ENCODE measurements at places on chromosomes 3 and 15.

GRCh38 chr15:70186152-70186551 lies 88.4 kb upstream of the TLE3 start:
- DNase-seq, result no peak

DNA sequence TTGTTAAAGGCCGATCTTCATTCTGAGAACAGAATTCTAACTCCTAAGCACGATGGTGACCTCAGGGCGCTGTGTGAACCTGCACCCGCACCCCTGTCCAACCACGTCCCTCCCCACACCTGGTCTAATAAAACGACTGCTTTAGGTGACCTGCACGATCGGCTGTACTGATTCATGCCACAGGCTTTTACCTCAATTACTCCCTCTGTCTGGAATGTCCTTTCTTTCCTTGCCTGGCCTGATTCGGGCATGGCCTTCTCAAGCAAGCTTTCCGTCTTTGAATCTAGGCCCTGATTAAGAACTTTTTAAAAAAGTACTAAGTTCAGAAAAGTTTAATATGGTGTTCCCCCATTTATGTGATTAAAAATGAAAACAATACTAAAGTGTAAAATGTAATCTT lies 842 bp upstream of the U2SURP start:
- peak; percentile 30 for DNase-seq

DNA sequence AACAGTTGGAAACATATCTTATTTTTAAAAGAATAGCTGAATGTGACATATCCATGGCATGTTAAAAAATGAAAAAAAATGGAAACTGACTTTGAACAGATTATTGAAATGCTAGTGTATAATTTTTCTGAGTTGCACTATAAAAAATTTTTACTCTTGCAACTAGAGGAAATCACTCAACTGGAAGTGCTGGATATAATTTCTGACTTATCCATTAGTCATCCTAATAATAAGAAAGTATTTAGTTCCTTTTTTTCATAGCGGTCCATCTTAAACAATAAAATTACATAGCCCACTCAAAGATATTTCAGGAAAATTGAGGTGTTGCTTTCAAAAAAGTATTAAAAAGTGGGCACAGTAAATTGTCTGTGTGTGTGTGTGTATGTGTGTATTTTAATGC lies 80.7 kb downstream of the MBNL1 start:
- DNase-seq, result peak; percentile 37

GRCh38 chr3:111246967-111247760 lies 175.5 kb downstream of the NECTIN3 start:
- DNase-seq, result peak; percentile 1

DNA sequence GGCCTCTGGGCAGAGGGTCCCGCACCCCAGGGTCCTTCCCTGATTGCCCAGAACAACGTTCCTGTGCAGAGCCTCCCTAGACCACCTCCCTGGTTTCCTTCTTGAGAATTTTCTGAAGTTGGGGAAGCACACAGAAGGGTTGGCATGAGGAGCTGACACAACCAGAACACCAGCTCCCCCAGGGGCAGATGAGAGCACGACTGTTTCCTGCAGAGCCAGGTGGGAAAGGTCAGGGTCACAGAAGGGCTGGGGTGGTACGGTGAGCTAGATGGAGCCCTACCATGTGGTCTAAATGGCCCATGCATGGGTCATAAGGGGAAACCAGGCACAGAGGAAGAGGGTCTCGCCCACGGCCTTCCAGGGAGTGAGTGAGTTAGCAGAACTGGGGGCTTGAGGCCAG lies 10.4 kb downstream of the PPCDC start:
- DNase-seq, result no peak

- DNase-seq, result no peak
These were observed 8.6 kb downstream of the VPS8 start for GRCh38 chr3:184820525-184820924.

DNA sequence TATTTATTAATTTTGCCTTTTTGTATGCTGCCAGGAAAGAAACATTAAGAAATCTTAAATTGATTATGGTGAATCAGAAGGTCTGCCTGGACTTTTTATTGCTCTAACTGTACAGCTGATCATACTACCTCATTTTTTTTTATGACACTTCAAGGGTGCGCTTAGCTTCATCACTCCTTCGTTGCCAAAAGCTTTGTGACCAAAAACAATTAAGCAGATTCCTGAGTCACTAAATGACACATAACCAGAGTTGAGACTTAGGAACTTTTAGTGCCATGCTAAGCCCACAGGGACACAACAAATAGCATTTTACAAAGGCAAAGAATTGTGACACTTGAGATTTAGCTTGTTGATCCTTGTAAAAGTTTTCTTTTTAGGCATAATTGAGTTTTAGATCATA lies 4.9 kb downstream of the ADIPOQ start:
- no peak for DNase-seq

- no peak for DNase-seq
These were observed 160.6 kb downstream of the APBA2 start for GRCh38 chr15:29046281-29046810.

DNA sequence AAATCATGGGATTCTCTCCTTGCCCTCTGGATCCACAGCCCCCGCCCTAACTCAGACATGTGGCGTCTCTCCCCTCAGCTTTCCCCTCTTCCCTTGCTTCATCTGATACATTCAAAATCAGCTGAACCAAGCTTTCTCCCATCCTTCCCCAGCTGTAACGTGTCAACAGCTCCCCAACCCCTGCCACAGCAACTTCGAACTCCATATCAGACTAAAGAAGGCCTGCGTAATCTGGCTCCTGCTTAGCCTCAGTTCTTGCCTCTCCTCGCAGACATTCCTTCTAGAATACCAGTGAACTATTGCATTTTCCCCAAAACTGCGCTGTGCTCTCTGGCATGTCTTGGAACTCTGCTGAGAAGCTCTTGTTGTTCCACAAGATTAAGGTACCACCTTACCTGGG lies 18.3 kb downstream of the B4GALT4 start:
- DNase-seq, result no peak

- no peak for DNase-seq
These were observed 530.8 kb downstream of the DIPK2A start for GRCh38 chr3:144502402-144502801.

DNA sequence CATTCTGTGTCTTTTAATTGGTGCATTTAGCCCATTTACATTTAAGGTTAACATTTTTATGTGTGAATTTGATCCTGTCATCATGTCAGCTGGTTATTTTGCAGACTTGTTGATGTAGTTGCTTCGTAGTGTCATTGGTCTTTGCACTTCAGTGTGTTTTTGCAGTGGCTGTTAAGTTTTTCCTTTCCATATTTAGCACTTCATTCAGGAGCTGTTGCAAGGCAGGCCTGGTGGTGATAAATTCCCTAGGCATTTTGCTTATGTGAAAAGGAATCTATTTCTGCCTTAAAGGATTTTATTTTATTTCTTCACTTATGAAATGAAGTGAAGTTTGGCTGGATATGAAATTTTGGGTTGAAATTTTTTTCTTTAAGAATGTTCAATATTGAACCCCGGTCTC lies 70.2 kb upstream of the CD96 start:
- no peak for DNase-seq

DNA sequence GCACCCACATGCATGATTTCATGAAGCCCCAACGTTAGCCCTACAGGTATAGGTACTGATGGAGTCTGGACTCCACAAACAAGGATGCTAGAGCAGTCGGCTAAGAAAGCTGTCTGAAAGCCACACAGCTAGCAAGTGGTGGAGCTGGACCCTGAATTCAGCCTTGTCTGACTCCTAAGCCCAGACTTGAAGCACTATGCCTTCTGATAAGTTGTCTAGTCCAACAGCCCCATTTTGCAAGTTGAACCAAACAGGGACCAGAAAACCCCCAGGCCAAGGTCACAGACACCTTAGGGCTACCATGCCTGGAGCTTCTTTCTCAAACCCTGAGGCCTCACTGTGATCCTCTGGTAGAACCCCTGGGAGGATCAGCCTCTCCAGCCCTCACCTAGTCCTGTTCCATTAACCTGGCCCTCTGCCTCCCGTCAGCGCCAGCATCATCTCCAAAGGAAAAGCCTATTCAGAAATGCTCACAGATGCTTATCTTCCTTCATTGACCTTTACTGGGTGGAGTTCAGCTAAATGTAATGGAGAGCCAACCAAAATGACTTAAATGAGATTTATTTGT lies 1.7 kb upstream of the SLCO2A1 start:
- no peak for DNase-seq

DNA sequence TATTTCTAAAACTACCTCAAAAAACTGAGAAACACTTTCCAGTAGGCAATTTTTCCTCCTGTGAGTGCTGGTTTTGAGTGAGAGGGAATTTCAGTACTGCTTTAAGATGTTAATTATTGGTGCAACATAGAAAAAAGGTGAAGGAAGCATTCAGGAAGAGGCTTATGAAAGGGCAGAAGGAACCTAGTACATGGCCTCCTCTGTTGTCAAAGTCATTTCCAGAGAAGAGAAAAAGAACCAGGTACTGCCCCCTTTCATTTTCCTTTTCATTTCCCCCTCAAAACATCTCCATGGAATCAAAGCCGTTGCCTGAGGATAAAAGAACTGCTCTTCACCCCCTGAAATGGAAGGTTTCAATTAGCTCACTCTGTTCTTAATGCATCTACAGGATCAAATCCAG lies 19.8 kb downstream of the RARRES1 start:
- no peak for DNase-seq

DNA sequence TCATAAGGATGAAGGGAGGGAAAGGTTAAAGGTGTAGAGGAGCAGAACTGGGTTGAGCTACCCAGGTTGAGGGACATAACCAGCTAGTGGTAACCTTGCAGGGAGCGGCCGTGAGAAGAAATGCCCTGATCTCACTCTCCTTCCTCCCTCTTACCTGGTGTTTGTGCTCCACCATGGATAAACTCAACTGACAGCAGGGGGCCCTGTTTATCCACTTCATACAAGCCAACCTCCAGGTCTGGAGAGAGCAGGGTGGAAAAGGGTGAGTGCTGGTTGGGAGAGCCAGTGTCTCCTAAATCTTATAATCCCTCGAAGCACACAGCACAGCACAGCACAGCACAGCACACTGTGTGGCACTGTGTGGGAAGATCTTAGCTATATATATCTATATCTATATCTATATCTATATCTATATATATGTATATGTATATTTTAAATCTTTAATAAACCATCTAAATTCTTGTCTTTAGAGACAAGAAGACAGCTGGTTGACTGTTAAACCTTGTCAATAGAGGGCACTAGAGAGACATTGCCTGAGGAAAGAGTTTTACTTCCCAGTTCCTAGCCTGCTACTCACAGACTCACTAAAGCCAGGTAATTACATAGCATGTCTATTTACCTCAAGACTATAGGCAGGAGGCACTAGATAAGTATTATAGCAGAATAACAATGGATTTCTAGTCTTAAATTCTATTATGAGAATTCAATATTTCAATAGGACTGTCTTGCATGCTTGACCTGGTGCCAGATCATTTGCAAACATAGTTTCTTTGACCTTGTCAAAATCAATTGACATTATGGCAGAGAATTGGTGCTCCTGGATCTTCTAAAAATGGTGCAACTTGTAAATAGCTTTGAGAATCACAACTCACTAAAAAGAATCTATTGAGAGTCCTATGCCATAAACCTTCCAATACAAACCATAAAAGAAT lies 21.7 kb upstream of the FMN1 start:
- DNase-seq, result peak; percentile 58

- no peak for DNase-seq
These were observed 295.3 kb downstream of the VPS13C start for GRCh38 chr15:61764981-61765380.

GRCh38 chr15:89016549-89017041 lies 71.7 kb upstream of the ABHD2 start:
- DNase-seq, result peak; percentile 29

GRCh38 chr15:47551079-47551478 lies 166.2 kb upstream of the SEMA6D start:
- peak; percentile 9 for DNase-seq

DNA sequence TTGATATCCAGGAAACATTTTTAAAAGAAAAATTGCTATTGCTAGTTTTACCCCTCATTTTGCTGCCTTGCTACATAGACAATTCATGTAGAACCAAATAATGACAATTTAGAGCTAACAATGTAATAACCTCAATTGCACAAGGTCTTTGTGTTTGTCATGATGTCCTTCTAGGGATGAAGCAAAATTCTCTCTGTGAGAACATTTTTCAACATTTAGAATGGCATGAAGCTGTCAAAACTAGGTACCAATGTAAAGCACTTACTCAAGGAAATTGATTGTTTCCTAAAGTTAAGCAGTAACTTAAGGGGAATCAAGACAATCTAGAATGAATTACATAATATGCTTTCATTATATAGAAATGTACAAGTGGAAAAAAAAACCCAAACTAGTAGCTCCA lies 7.9 kb upstream of the FGF7 start:
- no peak for DNase-seq

- peak; percentile 12 for DNase-seq
These were observed at the start of gene CPEB1 for GRCh38 chr15:82647045-82647834. TSS of gene CPEB1 (minus strand) at chr15:82647363. CDS start at chr15:82628459, 18,904 bp downstream.

- DNase-seq, result no peak
These were observed 106.5 kb downstream of the IQCH start for GRCh38 chr15:67361100-67361499.

DNA sequence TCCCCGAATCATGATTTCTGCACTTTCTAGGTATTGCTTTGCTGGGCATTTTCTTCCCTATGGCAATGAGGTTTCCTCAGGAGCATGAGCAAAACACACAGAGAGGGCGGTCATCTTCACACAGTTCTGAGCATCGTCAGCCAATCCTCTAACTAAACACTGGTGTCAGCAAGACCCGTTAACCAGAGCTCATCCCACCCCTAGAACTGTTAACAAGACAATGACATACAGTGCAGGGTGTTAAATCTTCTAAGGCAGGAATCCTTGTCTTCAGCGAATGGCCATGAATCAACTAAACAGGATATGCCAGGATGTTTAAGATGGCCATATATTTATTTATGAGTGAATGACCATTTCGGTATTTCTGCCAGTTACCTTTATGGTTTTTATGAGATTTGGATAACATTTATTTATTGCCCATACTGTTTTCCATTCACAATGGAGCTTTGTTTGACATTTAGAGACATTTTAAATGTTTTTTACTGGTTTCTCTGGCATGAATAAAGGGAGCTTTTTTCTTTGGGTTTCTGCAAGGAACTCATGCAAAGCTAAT lies 411.5 kb upstream of the PROK2 start:
- no peak for DNase-seq

DNA sequence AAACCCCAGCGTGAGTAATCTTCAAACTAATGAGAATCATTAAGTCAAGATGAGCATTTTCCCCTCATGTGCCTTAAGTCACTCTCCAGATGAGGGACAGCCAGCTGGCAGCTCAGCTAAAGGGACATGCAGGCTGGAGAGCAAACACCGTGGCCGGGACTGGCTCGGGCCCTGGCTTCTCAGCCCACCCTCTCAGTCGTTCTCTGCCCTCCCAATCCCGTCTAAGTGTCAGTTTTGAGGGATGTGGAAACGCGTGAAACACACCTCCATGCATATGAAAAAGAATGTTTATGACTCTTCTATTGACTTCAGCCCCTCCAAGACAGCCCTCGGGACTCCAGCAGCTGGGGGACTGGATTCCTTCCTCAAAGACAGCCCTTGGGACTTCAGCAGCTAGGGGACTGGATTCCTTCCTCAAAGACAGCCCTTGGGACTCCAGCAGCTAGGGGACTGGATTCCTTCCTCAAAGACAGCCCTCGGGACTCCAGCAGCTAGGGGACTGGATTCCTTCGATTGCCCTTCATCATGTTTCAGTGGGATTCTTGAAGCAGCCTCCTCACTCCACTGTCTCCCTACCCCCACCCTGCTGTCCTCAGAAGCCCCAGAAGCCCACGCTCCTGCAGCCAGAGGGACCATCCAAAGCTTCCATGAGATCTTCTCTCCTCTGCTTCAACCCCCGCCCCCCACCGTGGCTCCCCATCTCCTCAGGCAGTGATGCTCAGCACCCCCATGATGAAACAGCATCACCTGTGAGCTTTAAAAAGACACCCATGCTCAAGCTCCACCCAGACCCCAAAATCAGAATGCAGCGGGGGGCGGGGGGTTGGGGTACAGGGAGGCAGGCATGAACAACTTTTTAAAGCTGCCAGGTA lies 228.9 kb downstream of the XXYLT1 start:
- DNase-seq, result no peak
